HFF-Myc (cell line): ENCODE measurements at places on chromosomes 2 and 18.

DNA sequence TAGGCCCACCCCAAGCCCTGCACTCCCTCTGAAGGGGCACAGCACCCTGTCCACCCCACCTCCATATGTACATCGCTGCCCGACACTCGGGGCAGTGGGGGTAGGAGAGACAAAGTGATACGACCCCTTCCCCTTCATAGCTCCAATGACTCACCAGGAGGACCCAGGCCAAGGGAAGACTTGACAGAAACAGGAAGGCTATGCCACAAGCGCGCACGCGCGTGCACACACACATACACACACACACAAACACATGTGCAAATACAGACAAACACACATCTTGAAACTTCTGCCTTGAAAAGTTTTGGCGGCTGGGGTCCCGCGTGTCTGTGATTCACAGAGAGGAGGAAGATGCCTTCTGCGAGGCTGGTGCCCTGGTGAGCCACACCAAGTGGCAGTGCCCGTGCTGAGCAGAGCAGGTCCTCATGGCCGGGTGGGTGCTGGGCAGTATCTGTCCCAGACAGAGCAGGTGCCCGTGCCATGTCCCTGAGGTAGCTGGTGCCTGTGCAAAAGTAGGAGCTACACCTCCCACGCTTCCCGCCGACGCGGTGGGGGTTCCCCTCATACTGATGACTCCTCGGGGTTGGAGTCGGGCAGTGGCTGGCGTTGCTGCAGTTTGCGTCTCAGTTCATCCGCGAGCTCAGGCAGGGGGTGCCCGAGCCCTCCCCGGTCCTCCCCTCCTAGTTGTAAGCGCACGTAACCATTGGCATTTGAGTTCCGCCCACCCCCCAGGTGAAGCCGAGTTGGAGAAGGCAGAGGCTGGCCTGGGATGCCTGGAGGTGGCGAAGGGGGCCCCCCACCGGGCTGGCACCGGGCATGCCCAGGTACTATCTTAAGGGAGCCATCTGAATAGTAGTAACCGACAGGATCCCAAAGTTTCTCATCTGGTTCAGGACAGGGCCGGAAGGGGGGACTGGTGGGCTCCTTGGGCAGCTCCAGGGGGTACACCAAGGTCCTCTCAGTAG, 2.5 kb upstream of the ANKRD39 start:
- no peak for DNase-seq

DNA sequence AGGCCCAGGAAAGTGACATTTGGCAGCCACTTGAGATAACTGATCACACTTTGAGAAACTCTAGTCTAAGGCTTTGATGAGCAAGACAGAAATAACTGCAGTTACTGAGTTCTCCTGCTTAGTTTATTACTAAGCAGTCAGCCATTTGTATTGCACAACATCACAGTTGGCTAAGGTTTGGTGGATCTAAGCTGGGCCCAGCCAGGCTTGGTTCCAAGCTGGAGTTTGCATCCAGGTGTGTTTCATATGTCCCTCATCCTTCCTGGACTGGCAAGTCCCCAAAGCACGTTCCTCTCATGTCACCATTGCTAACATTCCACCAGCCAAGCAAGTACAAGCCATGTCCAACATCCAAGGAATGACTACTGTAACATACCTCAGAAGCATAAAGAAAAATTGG, 71.3 kb upstream of the ZNF532 start:
- DNase-seq: peak; percentile 88

GRCh38 chr2:8485736-8486135, 196.1 kb upstream of the ID2 start:
- DNase-seq: no peak

- DNase-seq: no peak
Measured at GRCh38 chr2:180949896-180950295, 30.5 kb upstream of the UBE2E3 start.
